A549 treated with Hydrocortisone at 1 μM for 4 hours (cell line): ENCODE measurements at places on chromosomes 2 and 18. TPM values are rescaled to one million over a fixed set of nuclear protein-coding genes. Genes with fewer than 3 reads are reported as not detected.

Gene ALPP
- 9.3 to 13.2 TPM (median 12.1 TPM) in 5 replicates for total RNA-seq

Gene LHCGR
- not detected in 5 replicates for total RNA-seq

Gene CGREF1
- total RNA-seq, result 6.9 to 8.5 TPM (median 7.6 TPM) in 5 replicates

Gene POU3F3
- 0.03 TPM in 1 of 5 replicates, not detected in the others for total RNA-seq

Gene CHAC2
- total RNA-seq, result 11.3 to 18.0 TPM (median 12.9 TPM) in 5 replicates

Gene REG1A
- total RNA-seq, result not detected in 5 replicates

Gene PAPOLG
- total RNA-seq, result 7.6 to 10.2 TPM (median 8.3 TPM) in 5 replicates

Gene CYS1
- 0.89 to 2.0 TPM (median 1.5 TPM) in 5 replicates for total RNA-seq
